ENCODE measurements at places on chromosomes 11 and 22.

DNA sequence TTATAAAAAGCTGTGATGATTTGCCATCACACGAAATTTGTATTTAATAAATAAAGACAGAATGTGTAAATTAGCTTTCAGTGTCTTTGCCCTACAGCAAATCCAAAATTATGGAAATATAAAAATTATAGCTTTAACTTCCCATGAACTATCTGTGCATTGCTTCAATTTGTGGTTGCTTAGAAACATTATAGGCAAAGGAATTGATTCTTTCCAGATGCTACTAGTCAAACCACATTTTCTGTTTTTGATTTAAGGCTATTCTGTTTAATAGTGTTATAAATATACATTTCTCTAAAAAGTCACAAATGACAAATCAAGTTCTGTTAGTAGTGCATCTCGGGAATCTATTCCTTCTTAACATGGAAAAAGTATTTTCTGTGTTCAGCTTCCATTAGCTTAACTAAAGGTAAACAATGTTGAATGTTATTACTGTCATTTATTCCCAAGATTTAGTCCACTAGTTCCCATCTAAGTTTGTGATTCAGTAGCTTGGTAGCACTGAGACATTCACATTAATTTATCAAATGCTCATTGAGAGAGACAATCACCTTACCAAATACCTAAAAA, 1086.3 kb upstream of the CCDC90B start:
- no peak for DNase-seq

DNA sequence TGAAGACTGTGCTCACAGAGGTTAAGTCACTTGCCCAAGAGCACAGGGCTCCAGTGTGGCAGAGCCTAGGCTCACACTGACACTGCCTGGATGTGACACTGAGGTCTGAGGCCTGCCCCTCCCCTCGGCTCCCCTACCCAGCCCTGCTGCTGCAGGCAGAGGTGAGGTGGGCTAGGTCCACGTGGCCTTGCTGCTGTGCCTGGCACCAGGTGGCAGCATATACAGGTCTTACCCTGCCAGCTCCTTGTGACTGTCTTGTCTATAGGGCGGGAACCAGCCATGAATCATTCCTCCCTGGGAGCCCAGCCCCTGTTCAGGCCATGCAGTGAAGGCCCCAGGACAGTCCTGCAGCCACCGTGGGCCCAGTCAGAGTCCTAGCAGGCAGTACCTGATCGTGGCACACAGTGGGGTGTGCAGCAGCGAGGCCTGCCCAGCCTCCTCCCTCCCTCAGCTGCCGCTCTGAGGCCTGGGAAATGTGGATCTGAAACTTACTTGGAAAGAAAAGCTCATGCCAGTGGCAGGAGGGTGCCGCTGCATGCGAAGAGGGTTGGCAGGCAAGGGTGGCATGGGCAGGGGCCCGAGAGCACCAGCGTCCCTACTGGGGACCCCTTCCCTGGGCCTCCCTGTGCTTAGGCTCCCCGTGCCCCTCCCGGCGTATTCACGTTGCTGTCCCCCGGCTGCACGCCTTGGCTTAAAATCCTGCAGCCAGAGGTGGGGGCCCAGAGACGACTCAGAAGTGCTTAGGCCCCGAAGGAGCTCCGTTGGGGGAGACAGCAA, 1.2 kb upstream of the CERK start:
- DNase-seq = peak; percentile 71

DNA sequence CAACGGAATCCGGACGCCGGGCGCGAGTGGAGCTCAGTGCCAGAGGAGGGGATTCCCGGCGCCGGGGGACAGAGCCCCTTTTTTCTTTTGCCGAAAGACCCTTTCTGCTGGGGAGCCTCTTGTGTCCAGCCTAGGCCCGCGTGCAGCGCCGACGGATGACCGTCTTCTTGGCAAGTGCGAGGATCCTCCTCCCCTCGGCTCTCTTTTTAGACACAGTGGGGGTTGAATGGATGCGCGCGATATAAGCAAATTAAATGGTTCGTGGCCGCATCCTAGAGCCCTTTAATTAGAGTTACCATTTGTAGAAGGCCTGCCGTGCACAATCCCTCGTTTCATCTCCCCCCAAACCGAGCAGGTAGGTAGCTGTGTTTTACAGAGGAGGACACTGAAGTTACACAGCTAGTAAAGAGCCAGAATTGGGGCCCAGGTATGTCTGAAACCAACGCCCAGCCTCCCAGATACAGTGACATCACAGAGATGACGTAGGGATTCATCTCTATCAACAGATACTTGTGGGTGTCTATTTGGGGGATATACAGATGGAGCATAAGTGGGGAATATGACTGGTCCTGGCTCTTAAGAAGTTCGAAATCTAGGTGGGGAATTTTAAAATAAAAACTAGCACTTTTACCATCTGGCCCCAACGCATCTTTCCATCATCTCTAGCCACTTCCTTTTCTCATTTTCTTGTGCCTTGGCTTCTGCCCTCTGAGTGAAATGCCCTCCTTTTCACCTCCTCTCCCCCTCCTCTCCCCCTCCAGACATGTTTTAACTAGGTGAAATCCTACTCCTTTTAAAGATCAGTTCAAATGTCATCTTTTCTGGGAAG, 875 bp downstream of the TCP11L1 start:
- DNase-seq = peak; percentile 15

DNA sequence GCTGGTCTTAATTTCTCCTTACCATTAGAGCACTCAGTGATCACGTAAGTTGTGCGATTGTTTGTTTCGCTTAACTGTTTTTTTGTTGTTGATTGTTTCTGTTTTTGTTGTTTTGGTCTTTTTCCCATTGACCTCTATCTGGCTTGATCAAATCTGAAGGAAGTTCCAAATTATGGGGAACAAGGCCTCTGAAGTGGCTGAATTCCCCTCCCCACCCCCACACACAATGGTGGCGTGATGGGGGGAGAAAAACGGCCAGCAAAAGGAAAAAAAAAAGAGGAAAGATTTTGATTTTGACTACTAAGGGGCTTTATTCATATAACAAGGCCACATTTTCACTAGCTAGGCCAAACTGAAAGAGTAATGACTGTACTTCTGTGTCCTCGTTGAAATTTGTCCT, 53.6 kb downstream of the OSBPL5 start:
- no peak for DNase-seq

DNA sequence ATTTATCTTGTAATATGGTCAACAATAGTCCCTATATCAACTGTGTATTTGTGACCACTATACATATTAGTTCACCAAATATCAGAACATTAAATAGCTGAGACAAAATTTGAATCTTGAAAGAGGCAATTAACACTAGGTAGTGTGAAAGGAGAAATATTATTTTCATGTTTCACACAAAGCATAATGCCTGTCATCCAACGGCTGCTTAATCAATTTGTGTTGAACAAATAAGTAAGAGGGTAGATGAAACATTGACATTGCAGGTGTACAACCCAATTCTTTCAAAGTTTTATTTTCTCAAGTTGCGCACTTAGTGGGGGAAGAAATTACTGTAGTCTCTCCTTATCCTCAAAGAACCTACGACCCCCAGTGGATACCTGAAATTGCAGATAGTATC, 3.4 kb upstream of the OR8I2 start:
- DNase-seq = no peak

DNA sequence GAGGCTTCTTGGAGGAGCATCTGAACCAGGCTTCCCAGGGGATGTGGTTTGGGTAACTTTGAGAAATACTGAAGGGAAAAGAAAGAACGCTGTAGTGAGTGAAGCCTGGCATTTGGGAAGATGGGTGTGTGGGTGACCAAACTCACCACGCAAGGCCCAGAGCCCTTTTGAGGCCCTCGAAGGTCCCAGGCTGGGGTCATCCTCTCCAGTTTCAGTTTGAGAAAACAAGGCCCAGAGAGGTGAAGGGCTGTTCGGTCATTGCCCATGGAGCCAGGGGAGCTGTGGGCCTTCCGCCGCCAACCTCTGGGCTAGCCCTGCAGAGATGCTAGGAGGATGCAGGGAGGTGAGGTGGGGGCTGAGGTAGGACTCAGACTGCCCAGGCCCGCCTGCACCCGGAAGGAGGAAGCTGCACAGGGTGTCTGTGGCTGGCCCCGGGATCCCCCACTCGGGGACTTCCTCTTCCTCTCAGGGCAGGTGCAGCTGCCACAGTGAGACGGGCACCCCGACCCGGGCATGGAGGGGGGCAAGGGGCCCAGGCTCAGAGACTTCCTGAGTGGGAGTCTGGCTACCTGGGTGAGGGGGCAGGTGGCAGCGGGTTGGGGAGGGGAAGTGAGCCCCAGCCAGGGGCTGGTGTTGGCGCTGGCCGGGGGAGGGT, at the start of gene CCDC88B:
CCDC88B (plus strand) TSS at position 451 of the 655 bp plus-strand sequence; CDS start at position 514, 63 bp downstream.
- peak; percentile 85 for DNase-seq

DNA sequence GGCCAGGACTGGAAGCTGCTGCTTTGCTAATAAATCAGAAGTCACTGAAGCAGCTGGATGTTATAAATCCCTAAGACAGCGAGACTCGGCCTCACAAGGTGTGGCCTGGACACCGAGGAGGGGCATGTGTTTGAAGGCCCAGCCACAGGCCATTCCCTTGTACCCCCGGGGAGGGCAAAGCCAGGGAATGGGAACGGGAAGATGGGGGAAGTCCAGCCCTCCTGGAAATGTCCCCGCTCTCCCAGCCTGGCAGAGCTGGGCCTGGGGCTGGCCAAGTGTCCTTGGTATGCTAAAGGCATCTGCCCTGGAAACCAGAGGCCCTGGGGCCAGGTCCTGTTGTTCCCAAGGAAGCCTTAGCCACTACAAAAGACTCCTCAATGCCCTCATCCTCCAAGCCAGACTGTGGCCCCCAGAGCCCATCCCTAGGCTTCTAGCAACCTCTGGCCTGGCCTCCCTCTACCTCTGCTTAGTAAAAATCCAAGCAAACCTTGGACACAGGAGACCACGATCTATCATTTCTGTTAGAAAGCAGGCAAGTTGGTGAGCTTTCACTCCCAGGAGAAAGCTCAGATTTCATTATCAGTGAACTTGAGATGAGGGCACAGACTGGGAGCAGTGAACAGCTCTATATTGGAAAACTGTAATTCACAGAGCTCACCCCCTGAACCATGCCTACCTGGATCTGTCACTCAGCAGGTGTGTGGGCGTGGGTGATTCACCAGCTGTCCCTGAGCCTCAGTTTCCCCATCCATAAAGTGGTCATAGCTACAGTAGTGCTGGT, 11.0 kb downstream of the CHST1 start:
- DNase-seq = no peak

GRCh38 chr11:110691926-110692325, 20.3 kb downstream of the ARHGAP20 start:
- DNase-seq = no peak

DNA sequence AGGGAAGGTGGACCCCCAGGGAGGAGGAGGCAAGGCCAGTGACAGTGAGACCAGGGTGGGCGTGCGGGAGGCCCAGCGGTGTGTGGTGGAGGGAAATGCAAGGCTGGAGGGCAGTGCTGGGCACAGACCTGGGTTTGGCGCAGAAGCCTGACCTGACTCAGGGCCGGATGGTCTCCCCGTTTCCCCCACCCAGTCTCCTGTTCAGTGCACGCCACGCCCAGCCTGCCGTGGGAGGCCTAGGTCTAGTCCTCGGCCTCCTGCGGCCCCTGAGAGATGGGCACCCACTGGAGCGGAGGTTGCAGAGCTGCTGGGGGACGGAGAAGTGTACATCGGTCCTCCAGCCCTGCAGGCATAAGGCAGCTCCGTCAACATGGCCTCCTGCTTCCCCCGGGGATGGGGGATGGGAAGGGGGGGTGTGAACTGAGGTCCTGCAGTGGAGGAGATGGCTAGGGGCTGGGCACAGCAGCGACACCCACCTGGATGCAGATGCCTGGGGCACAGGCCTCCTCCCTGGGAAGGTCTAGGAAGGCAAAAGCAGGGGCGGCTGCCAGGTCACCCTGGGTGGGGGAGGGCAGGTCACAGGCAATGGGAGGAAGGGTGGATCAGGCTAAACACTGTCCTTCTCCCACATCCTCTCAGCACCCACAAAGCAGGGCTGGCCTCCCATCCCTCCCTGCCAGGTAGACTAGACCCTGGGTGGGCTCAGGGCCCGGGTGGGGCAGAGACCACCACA, 15.9 kb downstream of the IL17REL start:
- DNase-seq = no peak

- DNase-seq = no peak
These were observed 336 bp upstream of the LIF start for GRCh38 chr22:30246814-30247376.

GRCh38 chr22:27597703-27598444, 203.7 kb downstream of the MN1 start:
- no peak for DNase-seq

- DNase-seq = no peak
These were observed 465.3 kb downstream of the BRD1 start for GRCh38 chr22:49362211-49362839.

GRCh38 chr11:34860518-34860917, 55.7 kb downstream of the APIP start:
- no peak for DNase-seq

DNA sequence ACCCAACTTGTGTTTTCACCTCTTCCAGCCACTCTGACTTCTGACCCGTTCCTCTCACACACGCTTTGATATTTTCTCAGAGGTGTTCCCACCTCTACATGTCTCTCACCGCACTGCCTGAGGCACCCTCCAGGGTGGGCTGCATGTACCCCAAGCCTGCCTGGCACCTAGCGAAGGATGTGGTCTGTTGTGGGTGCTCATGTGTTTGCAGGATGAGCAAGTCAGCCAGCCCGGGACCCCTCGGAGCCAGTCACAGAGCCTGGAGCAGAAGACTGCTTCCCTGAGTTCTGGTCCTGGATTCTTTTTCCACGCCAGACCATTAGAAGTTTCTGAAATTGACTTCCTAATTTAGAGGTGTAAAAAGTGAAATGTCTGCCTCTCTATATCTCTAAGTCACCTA, 3.8 kb downstream of the GTSE1 start:
- DNase-seq = no peak

GRCh38 chr22:47739291-47740015, 977.0 kb downstream of the TBC1D22A start:
- DNase-seq = no peak

- DNase-seq = no peak
These were observed 486 bp downstream of the CLMP start for GRCh38 chr11:123194337-123195187.

DNA sequence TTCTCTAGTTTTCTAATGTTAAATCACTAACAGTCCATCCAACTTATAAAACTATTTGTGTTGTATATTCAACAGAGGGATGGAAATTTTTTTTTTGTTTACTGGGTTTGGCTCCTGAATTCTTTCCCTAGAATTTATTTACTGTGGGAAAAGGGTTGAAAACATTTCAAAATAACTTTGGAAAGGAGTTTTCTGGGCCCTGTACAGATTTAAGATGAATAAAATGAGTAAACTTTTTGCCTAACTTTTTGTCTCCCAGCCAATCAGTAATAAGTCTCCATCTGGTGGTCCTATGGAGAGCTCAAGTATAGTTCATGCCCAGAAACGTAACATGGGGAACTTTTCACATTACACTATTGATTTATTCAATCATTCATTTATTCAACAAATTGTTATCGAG, 16.7 kb upstream of the PRSS23 start:
- no peak for DNase-seq

GRCh38 chr22:37521236-37521739, 2.1 kb upstream of the CARD10 start:
- DNase-seq = no peak
